GM23248 (cell line): ENCODE measurements at places on chromosomes 11 and 22. TPM values are rescaled to one million over a fixed set of nuclear protein-coding genes. Genes with fewer than 3 reads are reported as not detected.

GRCh38 chr11:76114238-76114637 is 92.1 kb downstream of the WNT11 start:
- DNase-seq = no peak

The AQP11 gene
- total RNA-seq = 0.43 and 2.9 TPM in 2 replicates

DNA sequence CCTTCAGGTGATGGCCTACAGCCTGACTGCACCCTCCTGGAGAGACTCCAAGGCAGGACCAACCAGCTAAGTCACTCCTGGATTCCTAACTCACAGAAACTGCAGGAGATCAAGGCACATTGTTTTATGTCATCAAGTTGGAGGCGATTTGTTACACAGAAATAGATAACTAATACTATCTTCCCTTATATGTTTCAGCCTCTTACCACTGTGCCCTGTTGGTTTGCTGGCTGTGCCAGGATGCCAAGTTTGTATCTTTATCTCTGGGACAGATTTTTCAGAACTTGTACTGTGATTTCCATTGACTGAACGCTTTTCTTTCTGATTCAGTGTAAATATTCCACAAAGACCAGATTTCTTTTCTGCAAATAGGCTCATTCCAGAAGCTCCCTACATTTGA is 76.2 kb upstream of the OPCML start:
- no peak for DNase-seq

DNA sequence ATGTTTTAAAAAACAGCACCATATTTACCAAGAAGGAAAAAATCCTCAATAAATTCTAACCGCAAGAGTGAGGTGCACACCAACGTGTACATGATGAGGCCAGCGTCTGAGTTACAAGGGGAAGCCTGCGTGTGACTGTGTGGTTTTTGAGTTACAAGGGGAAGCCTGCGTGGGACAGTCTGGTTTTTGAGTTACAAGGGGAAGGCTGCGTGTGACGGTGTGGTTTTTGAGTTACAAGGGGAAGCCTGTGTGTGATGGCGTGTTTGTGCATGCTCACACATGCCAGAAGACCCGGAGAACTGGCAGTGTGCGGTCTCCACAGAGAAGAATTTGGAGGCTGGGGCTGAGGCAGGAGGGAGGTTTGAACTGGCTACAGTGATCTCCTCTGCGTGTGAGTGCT is 1376.4 kb downstream of the TBC1D22A start:
- no peak for DNase-seq

DNA sequence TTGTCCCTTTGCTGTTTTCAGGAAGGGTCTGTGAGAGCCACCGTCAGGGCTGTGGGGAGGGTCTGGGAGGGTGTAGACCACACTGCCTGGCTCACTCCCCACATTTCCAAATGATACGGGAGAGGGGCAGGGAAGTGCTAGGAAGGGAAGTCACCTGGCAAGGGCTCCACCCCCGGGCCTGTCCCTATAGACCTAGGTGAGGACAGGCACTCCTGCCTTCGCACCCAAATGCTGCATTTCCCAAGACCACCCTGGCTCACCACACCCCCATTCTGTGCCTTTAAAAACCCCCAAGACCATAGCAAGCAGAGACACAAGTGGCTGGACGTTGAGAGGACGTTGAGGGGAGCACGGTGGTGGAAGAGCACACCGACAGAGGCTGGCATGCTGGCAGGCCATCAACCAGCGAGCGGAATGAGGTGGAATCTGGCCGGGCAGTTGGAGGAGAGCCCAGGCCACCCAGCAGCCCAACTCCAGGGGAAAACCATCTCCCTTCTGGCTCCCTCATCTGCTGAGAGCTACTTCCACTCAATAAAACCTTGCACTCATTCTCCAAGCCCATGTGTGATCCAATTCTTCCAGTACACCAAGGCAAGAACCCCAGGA is 45.7 kb downstream of the GNB1L start:
- DNase-seq = no peak

DNA sequence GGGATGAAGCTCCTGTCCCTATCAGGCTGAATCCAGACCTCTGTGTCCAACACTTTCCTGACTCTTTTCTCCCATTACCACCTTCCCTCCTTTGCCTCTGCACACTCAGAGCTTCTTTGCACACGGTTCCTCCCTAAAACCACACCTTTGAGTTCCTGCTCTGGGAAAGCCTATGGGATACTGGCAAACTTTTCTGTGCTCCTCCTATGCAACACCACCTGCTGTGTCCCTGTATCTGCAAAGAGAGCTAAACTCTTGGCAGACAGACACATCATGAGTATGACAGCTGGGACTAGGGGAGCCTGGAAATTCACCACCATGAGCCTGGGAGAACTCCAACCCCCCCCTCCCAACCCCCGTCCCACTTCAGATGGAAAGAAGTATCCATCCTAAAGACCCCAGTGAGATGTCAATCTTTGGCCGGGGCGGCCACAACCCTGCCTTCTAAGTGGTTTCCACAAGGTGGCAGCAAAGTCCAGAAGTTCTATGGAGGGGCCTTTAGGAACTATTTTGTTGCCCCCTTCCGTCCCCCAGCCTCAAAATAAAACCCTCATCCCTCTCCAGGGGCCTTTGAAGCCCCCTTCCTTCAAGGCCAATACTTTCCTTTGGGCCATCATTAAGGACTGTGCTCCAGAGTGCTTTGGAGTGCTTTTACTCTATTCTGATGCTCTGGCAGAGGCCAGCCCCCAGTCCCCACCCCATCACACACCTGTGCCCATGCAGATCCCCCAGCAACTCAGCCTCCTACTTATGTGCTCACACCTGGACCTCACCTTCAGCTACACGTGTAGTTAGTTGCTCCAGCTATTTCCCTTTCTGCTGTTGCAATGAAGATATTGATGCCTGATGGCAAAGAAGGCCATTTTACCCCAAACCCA is 19.4 kb downstream of the HTR3A start:
- peak; percentile 27 for DNase-seq

DNA sequence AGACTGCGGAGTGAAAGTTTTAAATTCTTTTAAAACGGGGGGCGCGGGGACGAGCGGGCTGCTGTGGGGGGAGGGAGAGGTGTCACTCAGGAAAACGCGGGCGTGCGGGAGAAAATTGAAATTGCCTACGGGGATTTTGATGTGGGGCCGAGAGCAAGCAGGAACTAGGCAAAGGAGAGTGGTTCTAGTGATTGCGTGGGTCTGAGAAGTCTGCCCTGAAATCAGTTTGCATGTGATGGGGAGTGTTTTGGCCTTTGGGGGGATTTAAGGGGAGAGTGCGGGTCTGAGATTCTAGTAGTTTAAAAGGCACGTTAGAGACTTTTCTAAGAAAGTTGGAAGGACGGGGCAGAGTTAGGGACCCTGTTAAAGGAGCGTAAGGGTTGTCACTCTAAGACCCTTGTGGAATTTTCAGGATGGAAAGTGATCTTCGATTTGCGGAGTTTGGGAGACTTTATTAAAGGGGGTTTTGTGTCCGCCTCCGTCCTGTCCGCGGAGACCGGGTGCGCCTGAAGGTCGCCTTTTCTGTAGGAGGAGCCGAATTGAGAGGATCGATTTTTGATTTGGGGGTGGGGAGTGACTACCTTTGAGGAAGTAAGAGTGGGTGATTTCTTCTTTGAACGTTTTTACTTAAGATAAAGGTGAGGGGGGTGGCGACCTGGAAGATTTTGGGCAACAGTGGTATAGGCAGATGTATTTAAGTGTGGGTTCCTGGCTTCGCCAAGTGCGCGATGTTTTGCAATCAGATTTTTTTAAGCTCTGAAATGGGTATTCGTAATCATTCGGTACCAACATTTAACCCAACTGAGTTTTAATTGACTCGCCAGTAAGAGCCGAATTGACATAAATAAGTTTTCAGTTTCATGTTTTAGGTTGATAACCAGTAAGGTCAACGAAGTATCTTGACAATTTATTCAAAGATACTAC is 1.1 kb downstream of the EED start:
- peak; percentile 55 for DNase-seq

GRCh38 chr11:71302911-71303310 is 50.5 kb upstream of the SHANK2 start:
- peak; percentile 20 for DNase-seq

- no peak for DNase-seq
Observed at GRCh38 chr11:60912223-60912850, 1.6 kb upstream of the TMEM109 start.

GRCh38 chr11:7655253-7656217 is 17.8 kb downstream of the CYB5R2 start:
- DNase-seq = no peak

The SCGB2A2 gene
- not detected in 2 replicates for total RNA-seq

The ASPHD2 gene
- total RNA-seq = 1.4 and 1.8 TPM in 2 replicates

The YPEL4 gene
- total RNA-seq = 1.7 TPM in 1 of 2 replicates, not detected in the other

DNA sequence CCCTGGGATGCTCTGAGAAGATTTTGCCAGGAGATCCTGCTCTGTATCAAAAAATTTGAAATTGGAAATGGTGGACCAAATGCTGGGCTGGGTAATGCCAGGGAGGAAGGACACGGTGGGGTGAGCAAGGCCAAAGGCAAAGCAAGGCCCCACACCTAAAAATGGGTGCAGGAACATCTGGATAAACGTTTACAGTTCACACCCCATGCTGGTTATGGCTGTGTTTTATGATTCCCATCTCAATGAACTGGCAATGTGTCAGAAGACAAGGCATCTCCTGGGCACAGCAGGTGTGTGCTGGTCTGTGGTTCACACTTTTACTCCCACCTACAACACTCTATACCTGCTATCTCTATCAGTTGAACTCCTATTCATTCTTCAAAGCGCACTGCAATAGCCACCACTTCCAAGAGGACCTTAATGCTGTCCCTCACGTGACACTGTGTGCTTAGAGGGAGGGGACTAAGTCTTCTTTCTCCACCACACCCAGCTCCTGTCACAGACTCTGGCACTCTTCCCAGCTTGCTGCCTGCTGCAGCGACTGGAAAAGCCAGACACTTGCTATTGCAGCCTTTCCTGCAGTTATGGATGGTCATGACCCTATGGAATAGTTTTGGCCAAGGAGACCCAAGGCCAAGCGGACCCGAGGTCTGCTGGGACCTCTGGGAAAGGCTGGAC is 277.5 kb downstream of the CTTN start:
- peak; percentile 7 for DNase-seq

DNA sequence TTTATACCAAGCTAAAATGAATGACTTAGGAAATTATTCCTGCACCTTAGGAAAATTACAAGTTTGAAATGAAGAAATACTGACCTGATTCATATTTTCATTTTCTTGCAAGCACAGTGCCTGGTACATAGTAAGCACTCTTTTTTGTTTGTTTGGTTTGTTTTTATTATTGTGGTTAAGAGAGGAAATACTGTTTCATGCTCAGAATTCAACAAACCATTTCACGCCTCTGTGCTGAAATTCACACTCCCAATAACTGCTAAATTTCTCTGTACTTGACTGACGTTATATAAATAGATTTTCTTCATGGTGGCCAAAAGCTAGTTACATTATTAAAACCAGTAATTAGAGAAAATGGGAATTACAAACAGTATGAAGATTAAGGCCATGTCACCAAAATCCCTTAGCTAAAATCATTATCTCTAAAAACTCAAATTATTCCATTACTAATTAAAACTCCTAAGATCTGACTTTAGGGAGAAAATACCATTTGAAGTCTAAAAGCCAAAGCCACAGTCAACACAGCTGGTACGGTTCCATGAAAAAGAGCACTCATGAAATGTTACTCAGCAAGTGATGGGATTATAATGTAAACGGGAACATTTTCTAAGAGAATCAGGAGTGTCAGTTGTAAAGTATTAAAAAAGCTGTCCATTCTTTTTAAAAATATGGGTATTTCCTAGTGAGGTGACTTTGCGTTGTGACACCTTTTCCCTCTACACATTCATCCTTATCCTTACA is 77.8 kb upstream of the DDI1 start:
- no peak for DNase-seq

DNA sequence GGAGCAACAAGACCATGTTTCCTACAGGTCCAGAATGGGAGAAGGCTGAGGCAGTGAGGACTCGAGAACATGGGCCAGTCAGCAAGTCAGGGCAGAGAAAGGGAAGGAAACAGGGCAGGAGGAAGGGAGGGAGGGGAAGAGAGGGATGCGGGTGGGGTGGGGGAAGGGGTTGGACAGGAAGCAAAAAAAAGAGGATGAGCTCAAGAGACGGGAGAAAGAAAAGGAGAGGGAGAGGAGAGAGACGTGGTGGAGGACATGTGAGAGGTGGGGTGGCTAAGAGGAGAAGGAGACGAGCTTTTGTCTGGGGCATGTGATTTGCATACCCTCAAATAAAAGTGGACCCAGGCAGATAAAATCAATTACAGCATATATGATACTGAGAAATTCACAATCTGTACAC is 389.5 kb upstream of the B3GAT1 start:
- no peak for DNase-seq

DNA sequence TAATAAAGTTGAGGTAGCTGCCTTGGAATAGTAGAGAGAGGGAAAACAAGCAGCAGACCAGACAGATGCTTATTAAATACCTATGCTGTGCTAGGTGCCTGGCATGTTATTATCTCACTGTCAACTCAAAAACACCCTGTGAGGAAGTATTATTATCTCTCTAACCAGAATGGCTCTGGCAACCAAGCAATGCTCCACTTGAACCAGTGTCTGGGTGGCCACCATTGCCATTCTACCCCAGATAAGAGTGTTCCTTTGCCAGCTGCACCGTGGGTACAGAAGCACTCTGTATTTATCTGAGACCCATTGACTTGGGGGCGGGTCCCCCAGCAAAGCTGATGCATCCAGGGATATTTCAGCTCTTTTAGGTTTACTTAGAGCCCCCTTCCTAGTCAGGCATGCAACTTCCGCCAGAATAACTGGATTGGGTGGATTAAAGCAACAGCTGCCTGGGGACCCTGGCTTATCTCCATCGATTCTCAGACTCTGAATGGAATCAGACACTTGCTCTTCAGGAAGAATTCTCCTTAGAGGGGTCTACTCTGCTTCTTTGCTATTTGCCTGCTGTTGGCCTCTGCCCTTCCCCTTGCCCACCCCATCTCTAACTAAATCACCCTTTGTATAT is 49.1 kb downstream of the RCN1 start:
- DNase-seq = no peak

The KCNJ4 gene
- not detected in 2 replicates for total RNA-seq

The OPCML gene
- 1.0 and 1.6 TPM in 2 replicates for total RNA-seq

The SBF1 gene
- total RNA-seq = 92.0 and 93.5 TPM in 2 replicates

The HIC2 gene
- 1.7 and 3.7 TPM in 2 replicates for total RNA-seq

The HBE1 gene
- total RNA-seq = not detected in 2 replicates

The FEN1 gene
- 29.0 and 29.2 TPM in 2 replicates for total RNA-seq

GRCh38 chr11:33403344-33403743 is 146.2 kb downstream of the HIPK3 start:
- no peak for DNase-seq
